Activated T-cell treated with anti-CD3 and anti-CD28 coated beads for 1 hour (primary cell): ENCODE measurements at places on chromosomes 16 and 17.

DNA sequence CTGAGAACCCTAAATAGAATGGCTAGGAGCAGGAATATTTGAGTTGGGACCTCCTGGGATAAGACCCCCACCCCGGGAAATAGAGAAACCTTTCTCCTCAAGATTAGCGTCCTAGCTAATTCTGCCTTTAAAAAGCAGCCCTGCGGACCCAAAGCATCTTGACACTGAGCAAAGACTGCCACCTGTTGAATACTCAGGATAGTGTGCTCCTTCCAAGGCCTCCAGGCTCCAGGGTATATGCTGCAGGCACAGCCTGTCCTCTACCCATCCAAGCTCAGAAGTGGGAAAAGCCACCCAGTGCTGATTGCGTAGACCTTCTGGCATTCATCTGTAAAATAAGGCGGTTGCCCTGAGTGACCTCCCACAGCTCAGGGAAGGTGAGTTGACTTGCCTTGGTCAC is 456.2 kb upstream of the DYNLRB2 start:
- DNase-seq, result no peak

DNA sequence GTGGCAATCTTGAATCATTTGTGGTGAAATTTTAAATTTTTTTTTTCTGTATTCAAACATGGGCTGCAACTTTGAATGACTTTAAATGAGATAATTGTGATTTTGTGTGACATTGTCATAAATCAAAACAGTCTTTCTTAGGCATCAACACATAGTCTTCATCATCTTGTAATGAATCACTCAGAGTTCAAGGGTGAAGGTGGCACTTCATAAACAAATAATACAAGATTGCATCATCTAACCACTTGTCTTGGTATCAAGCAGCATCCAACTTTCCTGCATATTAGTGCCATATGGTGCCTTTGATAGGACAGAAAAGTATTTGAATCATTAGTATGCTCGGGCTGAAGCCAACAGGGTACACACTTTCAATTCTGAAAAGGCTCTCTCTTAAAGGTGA is 392.4 kb upstream of the GOT2 start:
- DNase-seq, result no peak

GRCh38 chr17:28718333-28719020 is 809 bp upstream of the RAB34 start:
- DNase-seq, result no peak

GRCh38 chr17:149231-149630 is 11.9 kb downstream of the SCGB1C2 start:
- no peak for DNase-seq

DNA sequence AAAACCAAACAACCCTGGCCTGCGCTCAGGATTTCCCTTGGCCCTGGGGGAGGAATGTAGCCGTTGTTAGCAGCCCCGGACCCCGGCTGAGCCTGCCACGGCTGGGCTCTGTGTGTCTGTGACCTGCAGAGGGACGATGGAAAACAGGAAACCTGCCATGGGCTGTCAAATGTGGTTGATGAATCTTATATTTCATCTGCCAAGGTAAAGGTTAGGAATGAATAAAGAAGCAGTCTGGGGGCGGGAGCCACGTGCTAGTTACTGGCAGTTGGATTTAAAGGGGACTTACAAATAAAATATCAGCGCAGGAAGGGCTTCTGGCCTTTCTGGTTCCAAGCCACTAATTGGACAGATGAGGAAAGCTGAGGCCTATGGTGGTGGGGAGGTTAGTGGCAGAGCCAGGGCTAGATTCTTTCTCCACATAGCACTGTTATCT is at the start of gene KRT23:
TSS of gene KRT23 (minus strand) at position 263 of the 436 bp plus-strand sequence. CDS start 1,043 bp downstream, outside the sequence.
- DNase-seq, result no peak

GRCh38 chr17:46977750-46978488 is 1.1 kb downstream of the RPRML start:
- no peak for DNase-seq

GRCh38 chr16:23557779-23558702 is 514 bp downstream of the UBFD1 start:
- no peak for DNase-seq

DNA sequence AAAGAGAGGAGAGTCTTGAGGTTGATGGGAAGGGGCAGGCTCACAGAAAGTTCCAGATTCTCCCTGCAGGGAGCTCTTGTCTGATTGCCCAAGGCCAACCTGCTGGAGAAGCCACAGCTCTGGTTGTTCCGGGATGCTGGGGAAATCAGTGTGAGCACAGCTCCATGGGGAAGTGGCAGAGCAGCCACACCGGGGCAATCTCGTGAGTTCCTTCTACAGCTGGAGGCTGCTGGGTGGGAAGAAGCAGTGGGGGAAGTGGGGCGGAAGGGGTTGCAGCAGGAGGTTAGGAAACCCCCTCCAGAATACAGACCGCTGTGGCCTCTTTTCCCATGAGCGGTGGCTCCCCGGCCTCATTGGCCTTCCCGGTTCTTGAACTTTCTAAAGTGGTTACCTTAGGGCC is 34.0 kb downstream of the KIAA0513 start:
- no peak for DNase-seq

DNA sequence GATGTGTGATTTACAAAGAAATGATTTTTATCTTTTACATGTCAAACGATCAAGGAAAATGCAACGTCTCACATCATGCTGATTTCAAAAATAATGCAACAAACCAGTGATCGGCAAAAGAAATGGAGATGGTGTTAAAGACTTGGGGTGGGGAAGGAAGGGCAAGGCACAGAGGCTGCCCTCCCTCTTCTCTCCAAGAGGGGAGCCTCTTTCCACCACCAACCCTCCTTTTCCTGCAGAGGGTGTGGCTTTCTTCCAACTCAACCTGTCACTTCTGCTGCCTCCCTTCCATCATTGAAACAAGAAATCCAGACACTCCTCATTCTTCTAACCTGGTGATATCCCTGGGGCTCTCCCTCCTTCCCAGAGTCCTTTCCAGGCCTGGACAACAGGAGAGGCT is 320.8 kb downstream of the SLC39A11 start:
- no peak for DNase-seq

- no peak for DNase-seq
Observed at GRCh38 chr16:53974484-53975080, 270.6 kb downstream of the FTO start.

GRCh38 chr17:77414811-77415400 is 274.1 kb downstream of the SEC14L1 start:
- DNase-seq, result no peak

- no peak for DNase-seq
Observed at GRCh38 chr17:41647038-41647813, 22.9 kb upstream of the KRT17 start.

- no peak for DNase-seq
Observed at GRCh38 chr16:781346-782010, 6.7 kb downstream of the RPUSD1 start.
